ENCODE measurements at places on chromosomes 11 and 22.

DNA sequence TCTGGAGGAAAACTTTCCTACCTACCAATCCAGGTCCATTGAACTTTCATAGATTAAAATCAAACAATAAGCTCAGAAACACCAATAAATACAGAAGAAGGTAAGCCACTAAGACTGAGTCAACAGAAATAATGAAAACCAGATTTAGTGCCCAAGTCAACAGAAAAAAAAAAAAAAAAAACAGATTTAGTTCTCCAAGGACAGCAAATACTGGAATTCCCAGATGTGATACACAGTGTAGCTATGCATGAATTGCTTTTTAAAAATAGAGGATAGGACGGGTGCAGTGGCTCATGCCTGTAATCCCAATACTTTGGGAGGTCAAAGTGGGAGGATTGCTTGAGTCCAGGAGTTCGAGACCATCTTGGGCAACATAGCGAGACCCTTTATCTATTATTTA, 15.7 kb downstream of the DMC1 start:
- DNase-seq: peak; percentile 30

DNA sequence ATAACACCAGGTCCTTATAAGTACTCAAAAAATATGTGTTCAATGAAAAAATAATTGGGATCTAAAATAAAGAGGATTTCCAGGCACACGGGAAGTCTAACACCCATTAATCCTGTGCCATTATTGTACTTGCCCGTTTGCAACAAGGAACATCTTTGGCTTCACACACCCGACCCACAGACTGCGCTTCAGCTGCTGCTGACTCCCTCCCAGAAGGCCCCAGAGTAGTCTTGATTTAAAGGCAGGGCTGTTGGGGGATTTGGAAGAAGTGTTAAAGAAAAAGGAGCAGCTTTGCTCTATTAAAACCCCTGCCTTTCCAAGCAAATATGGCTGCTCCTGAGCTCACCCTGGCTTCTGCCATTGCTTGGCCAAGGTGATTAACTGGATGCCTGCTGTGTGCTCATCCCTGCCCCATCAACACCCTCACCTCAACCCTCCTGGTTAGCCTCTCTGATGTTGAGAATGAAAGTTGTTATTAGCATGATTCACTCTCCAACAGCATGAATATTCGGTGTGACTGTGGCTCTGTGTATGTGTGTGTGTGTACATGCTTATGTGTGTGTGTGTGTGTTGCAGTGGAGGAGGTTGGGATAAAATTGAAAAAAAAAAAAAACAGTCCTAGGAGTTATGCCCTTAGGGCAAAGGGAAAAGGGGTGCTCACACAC, 76.1 kb downstream of the KIRREL3 start:
- no peak for DNase-seq

DNA sequence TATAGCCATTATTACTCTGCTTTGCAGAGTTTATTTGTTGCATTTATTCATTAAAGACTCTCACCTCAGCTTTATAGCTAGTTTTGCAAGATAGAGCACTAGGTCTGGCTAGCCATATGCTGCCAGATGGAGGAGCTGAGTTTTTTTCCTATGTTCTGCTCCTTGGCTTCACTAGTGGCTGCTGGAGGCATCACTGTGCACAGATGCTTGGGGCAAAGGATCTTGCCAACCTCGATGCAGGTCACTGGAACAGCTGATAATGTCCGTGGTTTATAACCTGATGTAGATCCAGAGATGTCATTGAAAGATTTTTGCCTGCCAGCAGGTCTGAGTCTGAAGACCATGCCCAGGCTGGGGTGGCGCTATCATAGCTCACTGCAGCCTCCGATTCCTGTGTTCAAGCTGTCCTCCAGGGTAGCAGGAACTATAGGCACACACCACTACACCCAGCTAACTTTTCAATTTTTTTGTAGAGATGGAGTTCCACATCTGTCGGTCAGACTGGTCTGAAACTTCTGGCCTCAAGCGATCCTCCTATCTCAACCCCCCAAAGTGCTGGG, 63.2 kb downstream of the PACS1 start:
- no peak for DNase-seq

DNA sequence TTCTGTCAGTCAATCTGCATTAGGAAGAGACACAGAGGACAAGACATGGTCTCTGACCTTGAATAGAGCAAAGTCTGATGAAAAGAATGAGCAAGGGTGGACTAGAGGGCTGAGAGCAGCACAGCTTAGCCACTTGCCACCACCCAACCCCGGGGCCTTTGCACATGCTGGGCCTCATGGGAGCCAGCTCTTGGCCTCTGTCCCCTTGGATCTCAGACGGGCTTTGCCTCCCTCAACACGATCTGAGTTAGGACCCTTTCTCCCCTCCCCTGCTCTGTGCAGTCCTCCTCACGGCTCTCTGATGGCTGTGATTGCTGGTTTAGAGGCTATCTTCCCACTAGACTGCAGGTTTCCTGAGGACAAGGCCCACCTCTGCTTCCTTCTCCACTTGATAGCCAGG, 131.6 kb upstream of the B3GAT1 start:
- DNase-seq: no peak

- no peak for DNase-seq
Measured at GRCh38 chr11:72039031-72039855, 40.5 kb downstream of the IL18BP start.
